ENCODE measurements at places on chromosomes 5 and 9.

- DNase-seq: no peak
These were observed 372.7 kb downstream of the CHSY3 start for GRCh38 chr5:130277002-130277401.

DNA sequence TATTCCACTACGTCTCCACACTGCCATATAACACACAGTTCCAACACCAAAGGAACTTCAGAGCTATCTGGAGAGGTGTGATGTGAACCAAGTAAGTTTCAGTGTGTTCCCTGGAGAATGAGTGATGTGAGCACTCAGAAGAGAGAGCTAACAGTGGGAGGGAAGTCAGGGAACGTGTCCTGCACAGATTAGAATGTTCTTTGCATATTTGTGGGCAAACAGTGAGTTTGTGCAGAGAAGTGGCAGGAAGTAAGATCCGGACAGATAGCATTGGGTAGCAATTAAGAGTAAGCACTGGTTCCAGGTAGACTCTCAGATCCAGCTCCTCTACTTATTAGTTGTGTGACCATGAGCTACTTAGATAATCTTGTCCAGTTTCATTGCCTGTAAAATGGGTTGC, 206.4 kb downstream of the PDZD2 start:
- no peak for DNase-seq

DNA sequence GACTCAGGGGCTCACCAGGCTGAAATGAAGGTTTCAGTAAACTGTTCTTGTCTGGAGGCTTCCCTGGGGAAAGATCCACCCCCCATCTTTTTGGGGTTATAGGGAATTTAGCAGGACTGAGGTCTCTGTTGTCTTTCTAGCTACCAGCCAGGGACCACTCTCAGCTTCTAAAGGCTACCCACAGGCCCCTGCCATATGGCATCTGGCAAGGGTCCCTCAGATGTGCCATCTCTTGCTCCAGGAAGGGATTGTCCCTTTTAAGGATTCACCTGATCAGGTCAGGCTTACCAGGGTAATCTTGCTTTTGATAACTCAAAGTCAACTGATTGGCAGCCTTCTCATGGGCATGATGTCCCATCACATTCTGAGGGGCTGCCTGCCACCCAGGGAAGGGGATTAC, 65.0 kb downstream of the NSUN2 start:
- no peak for DNase-seq

DNA sequence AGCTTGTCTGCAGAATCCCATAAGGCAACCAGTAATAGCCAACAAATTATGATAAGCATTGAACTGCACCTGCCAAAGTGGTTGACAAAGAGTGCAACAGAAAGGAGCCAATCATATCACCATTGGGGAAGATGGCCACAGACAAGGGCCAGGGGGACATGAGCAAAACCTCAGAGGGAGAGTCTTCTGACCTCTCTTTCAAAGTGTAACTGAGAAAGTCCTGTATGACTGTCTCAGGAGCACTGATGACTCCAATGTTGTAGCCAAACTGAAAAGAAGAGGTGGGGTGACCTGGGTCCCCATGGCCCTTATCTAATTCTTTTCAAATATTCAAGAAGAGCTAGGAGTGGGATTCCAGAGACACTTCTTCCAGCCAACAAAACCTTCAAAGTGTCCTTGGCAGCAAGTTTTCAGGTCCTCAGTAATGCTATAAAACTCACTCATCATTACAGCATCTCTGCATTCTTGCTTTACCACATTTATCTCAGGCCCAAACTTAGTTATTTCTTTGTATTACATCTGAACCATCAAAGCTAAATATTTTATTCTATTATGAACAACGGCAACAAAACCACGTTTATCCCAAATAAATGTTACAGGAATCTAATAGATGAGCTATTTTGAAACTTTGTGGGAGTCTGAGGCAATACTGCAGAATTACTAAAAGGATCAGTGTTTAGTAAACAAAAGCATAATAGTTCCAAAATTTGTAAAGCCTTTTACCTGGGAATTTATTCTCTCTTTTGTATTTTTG, 24.4 kb downstream of the FBLL1 start:
- no peak for DNase-seq

DNA sequence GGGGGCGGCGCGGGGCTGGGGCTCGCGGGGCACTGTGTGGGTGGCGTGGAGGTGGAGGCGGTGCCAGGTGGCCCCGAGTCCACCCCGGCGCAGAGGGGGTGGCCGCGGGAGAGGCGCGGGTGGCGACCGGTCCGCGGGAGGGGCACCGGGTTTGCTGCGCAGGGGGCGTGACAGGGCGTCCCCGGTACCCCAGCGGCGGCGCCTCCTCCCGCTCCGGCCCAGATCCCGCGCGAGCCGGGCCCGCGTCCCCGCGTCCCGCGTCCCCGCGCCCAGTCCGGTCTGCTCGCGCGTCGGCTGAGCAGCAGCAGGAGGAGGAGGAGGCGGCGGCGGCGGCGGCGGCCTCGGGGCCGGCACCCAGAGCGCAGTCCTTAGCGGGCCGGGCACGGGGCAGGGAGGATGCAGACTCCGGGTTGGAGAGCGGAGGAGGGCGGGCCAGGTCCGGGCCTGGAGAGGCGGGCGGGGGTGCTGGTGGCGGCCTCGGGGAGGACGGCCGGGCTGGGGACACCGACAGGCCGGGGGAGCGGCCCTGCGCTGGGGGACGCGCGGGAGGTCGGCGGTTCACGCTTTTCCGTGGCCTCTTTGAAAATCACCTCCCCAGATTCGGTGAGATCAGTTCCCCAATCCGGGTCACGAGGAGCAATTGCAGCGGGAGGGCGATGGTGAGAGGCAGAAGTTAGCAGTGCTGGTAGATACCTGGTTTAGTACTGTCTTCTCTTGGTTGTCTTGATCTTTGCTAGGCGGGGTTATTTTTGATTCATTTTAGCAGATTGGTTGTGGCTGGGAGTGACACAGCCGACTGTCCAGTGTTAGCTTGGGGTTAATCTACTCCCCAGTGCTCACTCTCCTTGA, 1.7 kb downstream of the TRIO start:
- DNase-seq: peak; percentile 55

GRCh38 chr5:76351577-76351976, 51.5 kb upstream of the IQGAP2 start:
- DNase-seq: no peak

- DNase-seq: no peak
These were observed 5.6 kb downstream of the FAXDC2 start for GRCh38 chr5:154844809-154845208.

- no peak for DNase-seq
These were observed 60.1 kb downstream of the PRKACG start for GRCh38 chr9:68953771-68954170.

- no peak for DNase-seq
These were observed 6.0 kb downstream of the TRIM7 start for GRCh38 chr5:181198905-181199519.

- DNase-seq: no peak
These were observed 84.5 kb downstream of the TTLL11 start for GRCh38 chr9:122008559-122008958.

DNA sequence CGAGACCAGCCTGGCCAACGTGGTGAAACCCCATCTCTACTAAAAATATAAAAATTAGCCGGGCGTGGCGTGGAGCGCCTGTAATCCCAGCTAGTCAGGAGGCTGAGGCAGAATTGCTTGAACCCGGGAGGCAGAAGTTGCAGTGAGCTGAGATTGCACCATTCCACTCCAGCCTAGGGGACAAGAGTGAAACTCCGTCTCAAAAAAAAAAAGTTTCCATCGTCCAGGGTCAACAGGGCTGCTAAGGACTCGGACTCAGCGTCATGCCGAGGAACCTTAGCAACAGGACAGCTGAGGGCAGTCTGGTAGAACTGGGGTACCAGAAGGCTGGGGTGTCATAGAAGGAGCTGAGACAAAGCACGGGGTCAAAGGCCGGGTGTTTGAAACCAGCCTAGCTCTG, 21.7 kb downstream of the FAM78A start:
- DNase-seq: no peak

DNA sequence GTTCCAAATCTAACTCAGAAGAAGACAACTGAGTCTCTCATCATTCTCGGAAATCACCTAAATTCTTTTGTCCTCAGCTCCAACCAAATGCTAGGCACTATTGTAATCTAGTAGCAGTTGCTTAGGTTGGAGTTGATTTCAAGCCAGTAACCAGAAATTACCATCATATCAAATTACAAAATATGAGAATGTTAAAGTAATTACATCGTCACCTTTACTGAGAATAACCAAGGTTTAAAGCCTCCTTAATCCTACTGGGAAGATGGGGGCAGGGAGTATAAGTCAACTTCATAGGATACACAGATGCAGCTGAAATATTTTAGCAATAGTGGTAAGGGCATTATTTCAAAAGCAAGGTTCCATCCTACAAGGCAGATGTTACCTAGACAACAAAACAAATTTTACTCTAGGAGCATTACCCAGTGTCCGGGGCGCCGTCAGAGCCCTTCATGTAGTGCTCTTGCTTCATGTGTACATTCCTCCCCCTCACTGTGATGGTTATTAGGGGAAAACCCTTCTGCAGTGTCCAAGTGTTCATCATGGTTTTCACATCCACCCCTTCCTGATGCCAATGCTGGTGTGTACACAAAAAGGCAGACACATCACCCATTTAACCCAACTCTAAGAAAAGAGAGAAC, 19.5 kb downstream of the ERAP1 start:
- DNase-seq: no peak

DNA sequence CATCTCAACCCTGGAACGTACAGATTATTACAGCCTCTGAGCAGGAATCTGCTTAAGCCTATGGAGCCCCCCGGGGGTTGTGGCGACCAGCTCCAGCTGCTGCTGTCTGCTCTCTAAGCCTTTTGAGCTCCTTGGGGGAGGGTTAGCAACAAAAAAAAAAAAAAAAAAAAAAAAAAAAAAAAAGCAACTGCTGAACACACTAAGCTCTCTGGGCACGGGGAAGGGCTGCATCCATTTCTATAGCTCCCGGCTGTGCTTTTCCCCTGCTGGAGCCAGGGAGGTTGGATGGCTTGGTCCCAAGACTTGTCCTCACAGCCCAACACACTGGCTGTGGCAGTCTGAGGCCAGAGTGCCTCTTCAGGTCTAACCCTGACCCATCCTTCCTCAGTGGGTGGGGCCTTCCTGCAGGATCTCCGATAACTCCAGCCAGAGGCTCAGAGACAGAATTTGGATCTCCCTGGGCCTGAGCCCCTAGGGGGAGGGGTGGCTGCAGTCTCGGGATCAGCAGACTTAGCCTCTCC, 82.1 kb downstream of the FBN2 start:
- no peak for DNase-seq

- no peak for DNase-seq
These were observed 99.2 kb upstream of the IL6ST start for GRCh38 chr5:56093970-56094369.

DNA sequence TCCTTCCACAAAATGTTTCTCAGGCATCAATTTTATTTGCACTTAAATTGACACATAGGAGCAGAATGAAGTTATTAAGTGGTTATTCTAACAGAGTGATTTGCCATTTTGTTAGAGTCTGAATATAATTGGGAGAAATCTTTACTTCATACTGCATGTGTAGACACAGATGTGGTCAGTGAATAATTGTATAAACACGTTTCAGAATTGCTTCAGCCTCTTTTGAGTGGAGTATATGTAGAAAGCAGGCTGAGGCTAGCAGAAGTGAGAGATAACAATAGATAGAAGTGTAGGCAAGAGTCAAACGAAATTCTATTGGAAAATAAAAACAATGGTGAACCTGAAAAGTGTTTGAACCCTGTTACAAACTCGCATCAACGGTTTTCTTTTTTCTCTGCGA, 270.7 kb downstream of the TMEM167A start:
- peak; percentile 54 for DNase-seq

GRCh38 chr9:137631345-137632229, 12.8 kb downstream of the EHMT1 start:
- DNase-seq: no peak

DNA sequence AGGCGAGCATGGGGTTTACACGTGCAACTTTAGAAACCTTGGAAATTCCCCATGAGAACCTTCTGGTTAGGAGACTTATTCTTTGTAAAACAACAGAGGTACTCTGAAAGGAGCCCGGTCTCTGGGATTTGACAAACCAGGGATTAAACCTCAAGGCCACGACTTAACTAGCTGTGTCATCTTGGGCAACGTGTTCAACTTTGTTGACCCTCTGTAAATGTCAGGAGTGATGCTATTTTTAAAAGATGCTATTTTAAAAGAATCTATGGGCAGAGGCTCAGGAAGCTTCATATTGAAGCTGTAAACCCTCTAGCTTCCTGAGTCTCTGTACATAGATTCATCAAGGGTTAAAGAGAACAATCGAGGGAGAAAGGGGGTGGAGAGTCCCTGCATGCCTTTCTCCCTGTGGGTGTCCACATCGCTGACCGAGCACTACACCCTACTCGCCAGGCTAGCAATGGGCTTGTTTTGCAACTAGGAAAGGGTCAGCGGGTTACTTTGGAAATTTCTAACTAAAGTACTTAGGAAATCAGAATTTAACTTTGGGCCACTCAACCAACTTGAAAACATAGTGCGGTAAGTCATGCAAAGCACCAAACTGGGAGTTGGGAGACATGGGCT, 2.1 kb downstream of the SLC36A2 start:
- DNase-seq: no peak

DNA sequence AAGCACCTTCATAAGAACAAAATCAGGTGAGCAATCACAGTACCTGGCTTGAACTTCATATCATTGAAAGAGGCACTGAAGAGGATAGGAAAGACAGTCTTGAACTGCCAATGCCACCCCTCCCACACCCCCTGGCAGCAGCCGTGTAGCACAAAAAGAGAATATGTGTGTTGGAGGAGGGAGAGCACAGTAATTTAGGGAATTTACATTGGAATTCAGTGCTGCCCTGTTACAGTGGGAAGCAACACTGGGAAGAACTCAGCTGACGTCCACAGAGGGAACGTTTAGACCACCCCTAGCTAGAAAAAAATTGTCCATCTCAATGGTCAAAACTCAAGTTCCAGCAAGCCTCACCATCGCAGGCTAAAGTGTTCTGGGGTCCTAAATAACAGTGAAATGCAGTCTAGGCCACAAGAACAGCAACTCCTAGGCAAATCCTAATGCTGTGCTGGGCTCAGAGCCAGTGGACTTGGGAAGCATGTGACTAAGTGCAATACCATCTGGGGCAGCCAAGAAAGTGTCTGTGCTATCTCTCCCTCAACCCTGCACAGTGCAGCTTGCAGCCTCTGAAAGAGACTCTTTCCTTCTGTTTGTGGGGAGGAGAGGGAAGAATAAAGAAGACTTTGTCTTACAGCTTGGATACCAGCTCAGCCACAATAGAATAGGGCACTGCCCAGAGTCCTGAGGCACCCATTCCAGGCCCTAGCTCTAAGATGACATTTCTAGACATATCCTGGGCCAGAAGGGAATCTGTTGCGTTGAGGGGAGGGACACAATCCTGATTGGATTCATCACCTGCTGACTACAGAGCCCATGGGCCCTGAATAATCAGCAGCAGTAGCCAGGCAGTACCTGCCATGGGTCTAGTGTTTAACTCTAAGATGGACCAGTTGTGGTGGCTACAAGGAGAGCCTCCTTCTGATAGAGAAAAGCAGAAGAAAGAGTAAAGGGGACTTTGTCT, 62.1 kb upstream of the VLDLR start:
- DNase-seq: peak; percentile 93

GRCh38 chr5:108801301-108801700, 53.6 kb downstream of the FER start:
- no peak for DNase-seq

DNA sequence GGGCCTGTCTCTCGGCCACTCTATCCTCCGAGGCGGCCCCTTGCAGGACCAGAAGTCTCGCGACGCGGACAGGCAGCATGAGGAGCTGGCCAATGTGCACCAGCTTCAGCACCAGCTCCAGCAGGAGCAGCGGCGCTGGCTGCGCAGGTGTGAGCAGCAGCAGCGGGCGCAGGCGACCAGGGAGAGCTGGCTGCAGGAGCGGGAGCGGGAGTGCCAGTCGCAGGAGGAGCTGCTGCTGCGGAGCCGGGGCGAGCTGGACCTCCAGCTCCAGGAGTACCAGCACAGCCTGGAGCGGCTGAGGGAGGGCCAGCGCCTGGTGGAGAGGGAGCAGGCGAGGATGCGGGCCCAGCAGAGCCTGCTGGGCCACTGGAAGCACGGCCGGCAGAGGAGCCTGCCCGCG, 283.5 kb downstream of the ARHGEF28 start:
- no peak for DNase-seq
